Mesothelial cell of epicardium (in vitro differentiated cells): ENCODE measurements at places on chromosomes 5 and 9.

GRCh38 chr5:177508837-177509236, 789 bp downstream of the DOK3 start:
- DNase-seq: no peak

GRCh38 chr5:81632679-81633078, 118.2 kb downstream of the SSBP2 start:
- DNase-seq: no peak

GRCh38 chr5:34756781-34757624, 82.0 kb upstream of the TTC23L start:
- no peak for DNase-seq

GRCh38 chr9:135663857-135664256, 748 bp downstream of the LCN9 start:
- no peak for DNase-seq
